NB4 (cell line): ENCODE measurements at places on chromosomes 2 and 18.

DNA sequence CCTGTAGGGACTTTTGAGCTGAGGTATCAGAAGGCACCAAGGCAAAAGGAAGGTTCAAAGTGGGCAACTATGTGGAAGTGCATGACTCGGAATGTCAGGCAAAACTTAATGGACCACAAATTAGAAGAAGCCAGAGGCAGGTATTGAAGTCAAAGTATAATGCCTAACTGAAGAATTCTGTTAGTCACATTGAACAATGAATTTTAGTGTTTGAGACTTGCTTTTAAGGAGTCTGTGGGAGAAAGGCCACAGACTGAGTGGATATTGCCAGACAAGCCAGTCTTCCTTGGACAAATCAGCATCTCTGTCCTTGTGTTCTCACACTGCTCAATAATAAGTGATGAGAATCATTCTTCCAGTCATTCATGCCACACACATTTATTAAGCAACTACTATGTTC, 498.9 kb downstream of the STK39 start:
- no peak for DNase-seq

DNA sequence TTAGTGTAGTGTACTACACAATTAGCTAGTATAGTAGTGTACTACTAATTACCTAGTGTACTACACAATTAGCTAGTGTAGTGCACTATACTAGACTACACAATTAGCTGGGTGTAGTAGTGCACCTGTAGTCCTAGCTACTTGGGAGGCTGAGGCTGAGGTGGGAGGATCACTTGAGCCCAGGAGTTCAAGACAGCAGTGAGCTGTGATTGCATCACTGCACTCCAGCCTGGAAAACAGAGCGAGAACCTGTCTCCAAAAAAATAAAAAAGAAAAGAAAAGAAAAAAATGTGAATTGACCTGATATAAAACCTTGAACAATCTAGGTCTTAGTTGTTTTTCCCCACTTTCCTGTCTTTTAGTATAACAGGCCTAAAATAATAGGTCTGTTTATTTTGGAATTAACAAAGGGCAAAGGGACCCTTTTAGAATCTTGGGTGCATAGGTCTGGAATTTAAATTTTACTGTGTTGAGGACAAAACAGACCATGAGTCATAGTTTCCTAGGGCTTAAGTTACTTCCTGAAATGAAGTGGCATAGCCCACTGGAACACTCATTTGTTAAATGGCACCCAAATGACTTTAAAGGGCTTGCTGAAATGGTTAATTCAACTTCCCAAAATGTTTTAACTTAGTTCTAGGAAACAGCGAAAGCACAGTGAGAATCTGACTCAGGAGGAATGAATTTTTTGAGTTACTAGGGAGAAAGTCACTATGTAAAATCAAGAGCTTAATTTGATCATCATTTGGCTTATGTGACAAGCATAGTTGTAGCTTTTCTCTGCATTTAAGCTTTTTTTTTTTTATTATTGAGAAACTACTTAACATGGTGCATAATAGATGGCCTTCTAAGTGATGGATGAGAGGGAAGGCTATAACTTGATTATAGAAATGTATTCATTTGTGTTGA, 50.7 kb upstream of the ARL5A start:
- DNase-seq: peak; percentile 87

- DNase-seq: peak; percentile 44
Measured at GRCh38 chr18:79857082-79857671, 59.4 kb downstream of the KCNG2 start.

DNA sequence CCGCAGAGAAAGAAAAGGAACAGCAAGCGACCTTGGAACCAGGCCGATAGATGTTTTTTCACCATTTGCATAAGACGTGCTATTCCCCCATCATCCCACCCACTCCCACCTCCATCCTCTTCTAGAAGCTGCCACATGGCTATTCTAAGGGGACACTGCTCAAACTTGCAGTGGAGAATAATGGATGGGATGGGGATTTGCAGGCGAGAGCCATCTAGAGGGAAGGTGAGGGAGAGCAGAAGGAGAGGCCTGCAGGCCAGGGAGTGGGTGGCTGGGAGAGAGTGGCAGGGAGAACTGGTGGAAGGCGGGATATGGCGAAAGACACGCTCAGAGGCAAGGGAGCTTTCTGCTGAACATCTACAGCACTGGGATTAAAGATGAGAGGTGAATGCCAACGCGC, 84.9 kb downstream of the MAPK4 start:
- DNase-seq: peak; percentile 11

- DNase-seq: no peak
Measured at GRCh38 chr18:55477860-55478581, 110.0 kb downstream of the TCF4 start.

- DNase-seq: peak; percentile 80
Measured at GRCh38 chr2:218323526-218324472, 31.5 kb upstream of the TMBIM1 start.

GRCh38 chr2:102187496-102188150, 800 bp downstream of the IL1RL2 start:
- DNase-seq: no peak

- no peak for DNase-seq
Measured at GRCh38 chr2:38824906-38825305, 46.9 kb downstream of the GEMIN6 start.

DNA sequence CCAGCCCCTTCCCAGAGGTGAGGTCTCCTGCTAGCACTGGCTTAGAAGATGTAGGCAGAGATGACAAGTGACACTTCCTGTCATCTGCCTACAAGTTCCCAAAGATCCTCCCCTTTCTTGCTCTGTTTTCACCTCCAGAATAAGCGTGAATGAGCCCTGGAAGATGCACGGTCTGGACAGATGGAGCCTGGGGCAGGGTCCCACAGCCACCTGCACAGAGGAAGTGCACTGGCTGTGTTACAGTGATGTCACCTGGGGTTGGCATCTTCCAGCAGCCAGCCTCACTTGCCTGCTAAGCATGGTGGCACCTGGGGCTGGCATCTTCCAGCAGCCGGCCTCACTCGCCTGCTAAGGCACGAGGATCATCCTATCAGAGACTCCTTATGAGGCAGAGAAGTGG, 32.3 kb downstream of the TMEM18 start:
- no peak for DNase-seq

DNA sequence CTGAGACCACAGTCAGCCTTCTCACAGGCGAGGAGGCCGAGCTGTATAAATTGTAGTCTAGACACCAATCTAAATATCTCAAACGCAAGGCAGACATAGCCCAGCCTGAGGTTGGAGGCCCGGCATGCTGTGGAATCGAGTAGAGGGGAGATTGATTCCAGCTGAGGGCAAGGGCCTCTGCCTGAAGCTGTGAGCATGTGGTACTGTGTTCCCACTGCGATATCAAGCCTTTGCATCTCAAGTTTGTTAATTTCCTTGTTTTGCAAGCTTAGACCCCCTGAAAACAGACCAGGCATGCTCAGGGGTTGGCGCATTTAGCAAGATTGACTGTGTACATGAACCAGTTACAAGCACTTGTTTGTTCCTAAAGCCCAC, 65.1 kb upstream of the FOSL2 start:
- DNase-seq: no peak

DNA sequence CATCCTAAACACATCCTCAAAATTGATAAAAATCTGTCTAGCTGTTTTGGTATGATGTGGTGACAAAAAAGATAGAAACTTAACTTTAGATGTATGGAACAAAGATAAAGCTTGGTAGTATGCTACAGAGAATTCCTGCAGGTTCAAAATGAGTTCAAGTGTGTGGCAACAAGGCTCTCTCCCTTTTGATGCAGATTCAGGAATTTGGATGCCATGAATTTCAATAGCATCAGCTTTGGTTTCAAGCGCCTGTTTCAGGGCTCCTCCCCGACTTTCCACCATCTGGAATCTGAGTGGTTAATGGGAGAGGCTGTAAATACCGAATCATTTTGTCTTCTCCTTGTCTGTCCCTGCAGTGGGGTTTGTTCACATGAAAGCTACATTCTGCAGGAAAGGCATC, 180.6 kb downstream of the MTX2 start:
- no peak for DNase-seq

- DNase-seq: no peak
Measured at GRCh38 chr2:28653892-28654662, 97.6 kb upstream of the PPP1CB start.

DNA sequence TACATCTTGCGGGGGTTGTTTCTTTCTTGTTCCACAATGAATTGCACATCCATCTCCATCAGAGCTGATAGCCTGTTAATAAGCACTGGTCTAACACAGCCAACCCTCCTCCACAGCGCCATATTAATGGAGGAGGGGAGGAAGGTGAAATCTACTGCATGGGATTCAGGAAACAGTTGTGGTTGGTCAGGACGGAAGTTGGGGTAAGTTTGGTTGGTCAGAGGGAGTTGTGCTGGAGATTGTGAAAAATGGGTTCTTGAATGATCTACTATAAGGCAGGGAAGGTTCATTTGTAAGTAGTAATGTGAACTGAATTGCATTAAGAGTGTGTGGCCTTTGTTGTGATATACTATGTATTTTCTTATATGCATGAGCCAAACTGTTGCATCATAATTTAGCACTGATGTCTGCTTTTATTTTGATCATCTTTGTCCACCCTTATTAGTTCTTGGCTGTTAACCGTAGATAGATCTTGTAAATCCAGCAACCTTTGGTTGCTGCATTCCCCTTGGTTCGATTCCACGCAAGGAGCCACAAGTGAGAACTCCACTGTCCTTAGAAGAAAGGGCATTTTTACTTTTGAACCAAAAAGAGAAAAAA, 150.6 kb upstream of the MAPRE2 start:
- peak; percentile 39 for DNase-seq

- peak; percentile 30 for DNase-seq
Measured at GRCh38 chr2:182784777-182785176, 68.7 kb downstream of the DNAJC10 start.

DNA sequence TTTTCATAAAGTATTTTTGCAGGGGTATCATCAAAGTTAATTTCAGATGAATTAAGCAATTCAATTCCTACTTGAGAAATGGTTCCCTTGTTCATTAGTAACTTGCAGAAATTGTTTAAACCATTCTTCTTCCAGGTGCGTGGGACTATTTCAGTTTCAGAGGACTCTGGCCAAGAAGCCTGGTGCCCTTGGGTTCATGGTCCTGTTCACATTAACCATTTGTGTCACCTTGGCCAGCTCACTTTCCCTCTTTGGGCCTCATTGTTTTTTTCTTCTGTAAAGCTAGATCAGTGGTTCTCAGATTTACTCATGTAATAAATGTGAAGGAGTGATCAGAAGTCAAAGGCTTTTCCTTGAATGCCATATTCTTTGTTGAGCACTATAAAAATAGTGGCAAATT, 112.4 kb upstream of the BZW1 start:
- no peak for DNase-seq

DNA sequence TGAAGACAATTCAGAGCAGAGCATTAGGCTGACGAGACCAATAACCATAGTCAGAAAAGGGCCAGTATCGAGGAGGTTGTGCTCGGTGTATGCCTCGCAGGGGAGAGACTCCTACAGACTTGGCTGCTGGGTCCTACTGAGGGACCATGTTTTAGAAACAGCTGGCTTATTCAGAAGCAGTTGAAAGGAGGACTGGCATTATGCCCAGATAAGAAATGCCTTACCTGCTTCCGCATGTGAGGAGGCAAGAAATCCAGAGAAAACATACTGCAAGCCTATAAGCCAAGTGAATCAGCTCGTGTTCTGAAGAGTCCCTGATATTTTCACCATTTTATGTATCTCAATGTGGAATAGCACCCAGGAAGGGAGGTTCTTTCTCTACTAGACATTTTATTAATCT, 434.7 kb downstream of the GRB14 start:
- DNase-seq: no peak

DNA sequence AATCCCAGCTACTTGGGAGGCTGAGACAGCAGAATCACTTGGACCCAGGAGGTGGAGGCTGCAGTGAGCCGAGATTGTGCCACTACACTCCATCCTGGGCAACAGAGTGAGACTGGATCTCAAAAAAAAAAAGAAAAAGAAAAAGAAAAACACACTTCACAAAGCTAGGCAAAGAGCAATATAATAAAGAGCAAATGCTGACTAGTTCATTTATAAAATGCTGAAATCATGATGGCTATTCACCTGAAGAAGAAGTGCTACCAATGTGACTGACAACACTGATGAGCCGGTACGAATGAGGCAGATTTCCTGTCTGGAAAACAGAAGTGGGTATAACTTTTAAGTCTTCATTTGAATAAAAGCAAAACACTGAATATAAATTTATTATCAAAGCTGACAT, 37.9 kb downstream of the VIL1 start:
- no peak for DNase-seq

GRCh38 chr18:57134618-57135135, 12.2 kb upstream of the BOD1L2 start:
- DNase-seq: peak; percentile 5

DNA sequence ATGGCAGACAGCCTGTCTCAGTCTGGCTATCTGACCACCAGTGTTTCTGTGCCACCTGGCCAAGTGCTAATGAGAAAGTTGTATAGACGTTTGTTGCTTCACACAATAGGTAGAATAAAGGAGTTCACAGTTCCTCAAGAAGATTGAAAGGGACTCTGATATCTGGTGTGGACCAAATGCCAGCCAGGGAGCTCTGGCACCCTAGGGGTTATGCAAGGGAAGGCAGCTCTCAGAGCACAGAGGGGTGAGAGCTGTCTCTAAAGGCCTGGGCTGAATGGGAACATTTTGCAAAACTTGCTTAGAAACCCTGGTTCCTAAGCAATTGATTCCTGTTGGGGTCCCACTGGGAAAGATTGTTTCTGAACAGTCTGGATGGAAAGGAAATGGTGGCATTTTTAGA, 553.8 kb downstream of the EPHA4 start:
- DNase-seq: no peak

DNA sequence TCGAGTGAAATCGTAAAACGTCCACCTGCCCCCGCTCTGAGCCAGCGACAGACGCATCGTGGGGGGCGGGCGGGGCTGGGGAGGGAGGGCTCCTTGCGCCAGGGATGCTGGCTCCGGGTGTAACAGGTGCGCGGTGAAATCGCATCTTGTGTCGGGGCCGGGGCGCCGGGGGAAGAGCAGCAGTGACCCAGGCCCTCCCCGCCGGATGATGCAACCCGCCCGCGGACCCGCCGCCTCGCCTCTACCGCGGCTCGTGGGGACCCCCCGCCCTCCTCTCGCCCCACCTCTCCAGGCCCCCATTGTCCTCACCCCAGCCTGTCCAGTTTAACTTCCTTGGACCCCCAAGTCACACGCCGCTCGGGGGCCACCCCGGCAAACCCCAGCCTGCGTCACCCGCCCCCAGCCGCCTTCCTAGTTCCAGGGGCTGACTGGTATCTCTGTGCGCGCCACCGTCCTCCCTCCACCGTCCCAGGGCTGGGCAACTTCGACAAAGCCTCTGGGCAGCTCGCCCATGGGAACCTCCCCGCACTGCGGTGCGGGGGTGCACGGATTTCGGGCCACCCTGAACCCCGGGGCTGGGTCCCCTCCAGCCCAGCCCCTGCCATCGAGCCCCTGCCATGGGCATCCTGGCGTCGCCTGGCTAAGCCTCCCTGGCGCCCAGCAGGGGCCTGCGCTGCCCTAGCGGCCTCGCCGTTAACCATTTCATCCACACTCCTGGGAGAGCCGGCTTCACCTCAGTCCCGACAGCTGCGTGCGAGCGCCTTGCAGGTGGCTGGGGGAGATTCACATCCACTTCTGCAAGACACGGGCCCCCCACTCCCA, 799 bp upstream of the KIF1A start:
- no peak for DNase-seq

- DNase-seq: no peak
Measured at GRCh38 chr18:74768096-74768495, 170.4 kb downstream of the ZNF407 start.
